NCI-H748 treated with DMSO at 0.1 percent for 48 hours (cell line): ENCODE measurements at places on chromosomes 11 and 22.

GRCh38 chr11:36295926-36296325, at the start of gene PRR5L:
TSS of gene PRR5L (plus strand) at chr11:36296288. CDS start at chr11:36401122, 104,834 bp downstream.
- no peak for DNase-seq

- no peak for DNase-seq
Measured at GRCh38 chr11:84103096-84103495, 816.9 kb upstream of the CCDC90B start.

DNA sequence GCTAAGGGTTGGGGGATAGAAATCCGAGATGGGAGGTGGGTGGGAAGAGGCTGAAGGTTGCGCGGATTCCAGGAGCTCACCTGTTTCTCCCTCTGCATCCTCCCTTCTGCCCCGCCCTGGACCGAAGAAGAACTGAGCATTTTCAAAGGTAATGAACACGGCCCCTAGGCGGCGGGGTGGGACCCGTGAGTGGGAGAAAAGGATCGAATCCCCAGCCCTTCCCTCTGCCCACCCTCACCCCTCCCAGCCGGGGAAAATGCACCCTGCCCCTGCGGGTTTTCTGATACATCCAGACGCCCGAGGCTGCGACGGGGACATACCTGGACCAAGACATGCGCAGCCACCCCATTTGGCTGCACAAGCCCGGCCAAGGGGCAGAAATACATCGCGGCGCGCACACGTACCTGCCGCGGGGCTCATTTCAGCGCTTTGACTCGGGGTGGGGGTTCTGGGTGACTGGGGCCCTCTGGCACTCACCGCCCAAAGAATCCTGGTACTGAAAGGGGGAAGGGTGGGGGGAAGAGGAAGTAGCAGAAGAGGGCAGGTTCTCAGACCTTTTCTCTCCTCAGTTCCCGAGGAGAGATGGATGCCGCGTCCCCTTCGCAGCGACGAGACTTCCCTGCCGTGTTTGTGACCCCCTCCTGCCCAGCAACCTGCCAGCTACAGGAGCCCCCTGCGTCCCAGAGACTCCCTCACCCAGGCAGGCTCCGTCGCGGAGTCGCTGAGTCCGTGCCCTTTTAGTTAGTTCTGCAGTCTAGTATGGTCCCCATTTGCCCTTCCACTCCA, 6.0 kb downstream of the VSIG2 start:
- DNase-seq: no peak

- DNase-seq: no peak
Measured at GRCh38 chr11:87967459-87967858, 207.8 kb downstream of the RAB38 start.

DNA sequence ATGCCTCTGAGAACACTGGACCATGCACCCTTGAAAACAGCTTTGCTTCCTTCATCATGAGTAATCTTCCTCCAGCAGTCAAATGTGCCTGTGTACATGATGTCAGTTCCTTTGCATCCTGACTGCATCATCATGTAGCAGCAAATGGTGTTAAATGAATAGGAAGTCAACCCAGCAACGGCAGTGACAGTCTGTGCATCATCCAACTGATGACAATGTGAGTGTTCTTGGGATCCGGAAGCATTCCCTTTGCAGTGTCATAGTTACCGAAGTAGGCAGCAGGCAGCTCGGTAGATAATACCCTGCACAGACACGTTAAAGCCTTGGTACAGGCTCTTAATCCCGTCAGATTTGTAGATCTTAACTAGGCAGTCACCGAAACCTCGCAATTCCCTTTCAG, 2.5 kb downstream of the WBP2NL start:
- no peak for DNase-seq

- DNase-seq: no peak
Measured at GRCh38 chr11:124748481-124749343, 3.3 kb downstream of the VSIG2 start.

GRCh38 chr22:39138357-39138997, 14.0 kb downstream of the CBX7 start:
- DNase-seq: no peak

GRCh38 chr11:100941033-100941432, 188.6 kb downstream of the PGR start:
- DNase-seq: no peak

GRCh38 chr11:116893437-116893836, 56.0 kb upstream of the APOA1 start:
- no peak for DNase-seq

DNA sequence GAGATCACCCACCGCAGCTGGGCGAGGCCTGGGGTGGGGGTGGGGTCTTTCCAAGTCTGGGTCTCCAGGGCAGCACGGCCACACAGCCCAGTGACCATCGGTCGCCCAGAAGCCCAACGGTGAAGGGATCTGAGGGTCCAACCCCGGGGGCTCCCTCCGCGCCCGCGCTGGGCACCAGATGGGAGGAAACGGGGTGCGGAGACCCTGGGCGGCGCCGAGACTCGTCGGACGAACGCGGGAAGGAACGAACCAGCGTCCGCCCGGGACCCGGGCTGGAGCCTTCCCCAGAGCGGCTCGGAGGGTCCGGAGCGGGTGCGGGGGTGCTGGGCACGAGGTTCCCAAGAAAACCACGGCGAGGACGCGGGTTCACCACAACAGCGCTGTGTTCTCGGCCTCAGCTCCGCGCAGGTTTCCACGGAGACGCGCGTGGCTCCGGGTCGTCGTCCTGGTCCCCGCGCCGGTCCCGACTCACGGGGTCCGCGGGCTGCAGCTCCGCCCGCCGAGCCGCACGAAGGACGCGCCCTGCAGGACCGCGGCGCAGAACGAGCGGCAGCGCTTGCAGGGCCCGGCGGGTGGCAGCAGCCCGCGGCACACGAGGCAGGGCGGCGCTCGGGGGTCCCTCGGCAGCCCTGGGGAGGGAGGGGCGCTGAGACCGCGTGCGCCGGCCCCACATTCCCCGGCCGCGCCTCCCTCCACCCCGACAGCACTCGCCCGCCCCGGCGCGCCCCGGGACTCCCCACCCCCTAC, 2.3 kb upstream of the IL17REL start:
- no peak for DNase-seq

- no peak for DNase-seq
Measured at GRCh38 chr11:83105168-83105567, 33.5 kb upstream of the RAB30 start.

DNA sequence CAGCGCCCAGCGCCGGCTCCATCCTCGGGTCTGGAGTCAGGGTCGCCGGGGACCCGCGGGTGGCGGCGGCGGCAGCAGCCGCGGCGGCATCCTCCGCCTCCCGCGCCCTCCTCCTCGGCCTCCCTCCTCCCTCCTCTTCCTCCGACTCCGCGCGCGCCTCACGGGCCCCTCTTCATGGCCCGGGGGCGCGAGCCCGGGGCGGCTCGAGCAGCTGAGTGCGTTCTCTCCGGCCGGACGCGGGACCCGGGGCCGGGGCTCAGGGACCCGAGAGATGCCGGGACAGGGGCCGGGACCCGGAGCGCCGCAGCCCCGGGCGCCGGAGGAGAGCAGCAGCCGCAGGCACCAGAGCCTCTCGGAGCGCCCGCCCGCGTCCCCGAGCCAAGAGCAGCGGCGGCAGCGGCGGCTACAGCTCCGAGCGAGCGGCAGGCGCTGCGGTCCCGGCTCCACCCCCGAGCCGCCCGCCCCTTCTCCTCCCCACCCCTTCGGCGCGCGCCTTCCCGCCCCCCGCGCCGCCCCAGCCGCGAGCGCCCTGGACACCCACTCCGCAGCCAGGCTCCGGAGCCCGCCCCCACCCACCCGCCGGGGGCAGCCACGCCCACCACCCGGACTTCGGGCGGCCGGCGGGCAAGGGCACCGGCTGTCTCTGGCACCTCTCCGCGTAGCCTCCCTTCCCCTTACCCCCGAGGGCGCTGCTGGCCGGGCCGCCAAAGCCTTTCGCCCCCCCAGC, at the start of gene CHST1:
TSS of gene CHST1 (minus strand) at position 417 of the 727 bp plus-strand sequence. CDS start 14,699 bp downstream, outside the sequence.
- peak; percentile 42 for DNase-seq

GRCh38 chr11:46498179-46498578, 95.6 kb downstream of the AMBRA1 start:
- no peak for DNase-seq

DNA sequence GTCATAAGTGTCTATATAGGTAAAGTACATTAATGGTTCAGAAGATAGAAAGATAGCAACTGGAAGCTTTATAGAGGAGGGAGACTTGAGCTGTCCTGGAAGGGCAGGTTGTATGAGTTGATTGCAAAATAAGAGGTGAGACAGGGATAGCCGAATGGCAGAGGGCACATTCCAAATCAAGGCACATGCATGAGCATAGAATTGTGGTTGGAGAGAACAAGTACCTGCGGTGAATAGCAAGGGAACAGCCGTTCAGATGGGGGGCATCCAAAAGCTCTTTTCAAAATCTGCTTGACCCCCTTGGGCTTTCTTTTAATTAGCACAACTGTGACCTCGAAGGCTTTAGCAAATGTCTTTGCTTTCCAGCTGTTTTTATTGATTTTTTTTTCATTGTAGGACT, 473.0 kb upstream of the CCDC90B start:
- DNase-seq: no peak

DNA sequence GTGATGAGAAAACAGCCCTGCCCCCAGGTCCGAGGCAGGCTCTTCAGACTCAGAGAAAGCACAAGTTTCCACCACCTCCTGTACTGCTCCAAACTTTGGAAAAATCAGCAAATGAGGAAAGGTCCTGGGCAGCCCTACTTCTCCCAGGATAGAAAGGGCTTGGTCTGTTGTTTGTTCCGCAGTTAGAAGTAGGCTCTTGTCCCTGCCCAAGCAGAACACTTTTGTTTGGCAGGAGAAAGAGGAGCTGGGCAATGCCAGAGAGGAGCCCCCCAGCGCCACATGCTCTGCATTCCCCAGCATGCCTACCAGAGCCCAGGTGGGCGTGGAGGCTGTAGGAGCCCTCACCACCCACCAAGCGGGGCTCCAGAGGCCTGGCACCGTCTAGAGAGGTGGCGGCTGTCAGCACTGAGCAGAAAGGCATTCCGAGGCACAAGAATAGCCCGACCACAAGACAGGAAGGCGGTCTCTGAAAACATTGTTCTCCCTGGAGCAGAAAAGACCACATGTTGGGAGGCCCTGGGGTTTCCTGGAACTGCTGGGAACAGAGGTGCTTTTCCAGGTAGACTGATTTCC, 90.3 kb upstream of the CD82 start:
- DNase-seq: no peak

- no peak for DNase-seq
Measured at GRCh38 chr11:69446108-69446507, 35.4 kb upstream of the LINC01488 start.

GRCh38 chr22:27228771-27229170, 571.4 kb downstream of the MIAT start:
- no peak for DNase-seq

- DNase-seq: no peak
Measured at GRCh38 chr11:86513746-86514373, 139.2 kb downstream of the CCDC81 start.

- DNase-seq: peak; percentile 62
Measured at GRCh38 chr11:27698872-27699241, 1.4 kb downstream of the BDNF start.

- DNase-seq: no peak
Measured at GRCh38 chr11:23288003-23288783, 427.9 kb upstream of the CCDC179 start.

DNA sequence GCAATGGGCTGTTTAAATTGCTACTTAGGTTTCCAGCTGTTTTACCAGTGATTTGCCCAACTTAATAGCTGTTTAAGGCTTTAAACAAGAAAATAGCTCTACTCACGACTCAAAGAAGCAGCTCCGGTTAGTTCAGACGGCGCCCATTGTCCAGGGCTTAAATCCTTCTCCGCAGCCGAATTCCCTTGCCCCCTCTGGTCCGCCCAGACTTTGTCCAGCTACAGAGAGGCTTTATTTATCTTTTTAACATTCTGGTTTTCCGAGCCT, 20.9 kb upstream of the SCUBE1 start:
- no peak for DNase-seq

DNA sequence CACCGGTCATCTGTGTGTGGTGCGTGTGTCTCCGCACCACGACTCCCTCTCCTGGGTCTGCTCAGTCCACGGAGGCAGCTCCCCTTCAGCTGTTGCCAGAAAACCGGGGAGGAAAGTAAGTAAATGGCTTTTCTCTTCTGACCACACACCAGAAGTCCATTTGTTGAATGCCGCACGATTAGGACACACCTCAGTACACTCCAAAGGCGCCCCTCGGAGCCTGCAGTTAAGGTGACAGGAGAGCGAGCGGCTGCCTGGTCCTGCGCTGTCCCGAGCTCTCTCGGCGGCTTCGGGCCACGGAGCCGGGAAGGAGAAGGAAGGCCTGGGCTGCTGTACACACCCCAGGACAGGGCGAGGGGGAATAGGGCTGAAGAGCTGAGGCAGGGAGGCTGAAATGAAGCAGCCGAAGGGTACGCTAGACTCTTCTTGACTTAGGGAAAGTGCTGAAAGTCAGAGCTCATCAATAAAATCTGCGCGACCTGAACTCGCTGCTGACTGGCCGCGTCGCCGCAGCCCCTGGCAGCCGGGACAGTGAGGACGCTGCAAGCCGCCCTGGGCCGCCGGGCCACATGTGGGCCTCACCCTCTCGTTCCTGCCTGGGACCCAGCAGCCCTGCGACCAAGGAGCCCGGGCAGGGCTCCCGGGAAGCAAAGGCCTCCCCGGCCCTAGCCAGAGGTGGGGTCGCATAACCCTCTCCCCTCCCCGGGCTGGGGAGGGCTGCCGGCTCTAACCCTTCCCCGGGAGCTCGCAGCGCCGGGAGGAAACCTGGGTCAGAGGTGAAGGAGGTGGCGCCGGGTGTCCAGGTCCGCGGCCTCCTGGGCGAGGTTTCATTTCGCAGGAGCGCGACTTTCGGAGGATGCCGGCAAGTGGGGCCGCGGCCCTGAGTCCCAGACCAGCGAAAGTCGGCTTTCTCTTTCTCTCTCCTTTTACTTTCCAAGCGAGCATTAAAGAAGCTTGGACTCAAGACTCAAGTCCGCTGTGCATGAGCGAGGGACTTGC, 1.6 kb upstream of the PAX6 start:
- DNase-seq: peak; percentile 46

GRCh38 chr11:7749456-7749855, 43.2 kb upstream of the OVCH2 start:
- DNase-seq: no peak

DNA sequence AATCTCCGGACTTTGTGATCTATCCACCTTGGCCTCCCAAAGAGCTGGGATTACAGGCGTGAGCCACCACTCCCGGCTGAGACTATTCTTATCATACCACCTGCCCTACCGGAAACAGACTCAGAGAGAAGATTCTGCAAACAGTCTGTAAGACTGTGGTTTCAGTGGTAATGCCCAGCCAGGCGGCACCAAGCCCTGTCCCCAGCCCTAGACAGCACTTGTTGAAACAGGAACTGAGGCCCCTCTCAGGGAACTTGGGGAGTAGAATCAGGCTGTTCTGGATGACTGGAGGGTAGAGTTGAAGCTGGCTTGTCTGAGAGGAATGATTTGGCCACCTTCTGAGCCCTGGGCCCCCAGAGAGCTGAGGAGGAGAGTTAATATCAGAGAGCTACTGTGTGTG, 1.3 kb upstream of the INSC start:
- DNase-seq: no peak

DNA sequence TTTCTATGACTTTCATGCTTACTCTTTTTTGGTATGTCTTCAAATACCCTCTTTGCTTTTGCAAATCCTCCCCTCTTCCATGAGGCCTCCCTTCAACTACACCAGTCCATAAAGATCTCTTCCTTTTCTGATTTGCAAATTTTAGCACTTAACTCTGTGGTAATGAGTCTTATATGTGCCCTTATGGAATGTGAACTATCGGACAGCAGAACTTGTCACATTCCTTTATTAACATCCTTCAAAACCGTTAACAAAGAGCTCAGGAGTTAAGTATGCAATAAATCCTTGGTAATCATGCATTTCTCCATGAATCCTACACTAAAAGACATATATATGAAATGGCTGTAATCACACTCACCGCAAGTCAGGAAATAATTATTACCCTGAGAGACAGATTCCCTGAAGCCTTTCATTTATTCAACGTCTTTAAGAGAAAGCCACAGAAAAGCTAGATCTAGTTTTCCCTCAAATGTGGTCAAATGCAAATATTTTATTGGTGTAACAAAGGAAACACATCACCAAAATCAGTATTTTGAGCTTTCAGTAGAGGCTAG, 7.4 kb downstream of the CLNS1A start:
- no peak for DNase-seq
